Dermis blood vessel endothelial cell (primary cell): ENCODE measurements at places on chromosomes 2 and 18.
A peak's percentile ranks its signal among the peaks of the same experiment; 100 is the strongest.

DNA sequence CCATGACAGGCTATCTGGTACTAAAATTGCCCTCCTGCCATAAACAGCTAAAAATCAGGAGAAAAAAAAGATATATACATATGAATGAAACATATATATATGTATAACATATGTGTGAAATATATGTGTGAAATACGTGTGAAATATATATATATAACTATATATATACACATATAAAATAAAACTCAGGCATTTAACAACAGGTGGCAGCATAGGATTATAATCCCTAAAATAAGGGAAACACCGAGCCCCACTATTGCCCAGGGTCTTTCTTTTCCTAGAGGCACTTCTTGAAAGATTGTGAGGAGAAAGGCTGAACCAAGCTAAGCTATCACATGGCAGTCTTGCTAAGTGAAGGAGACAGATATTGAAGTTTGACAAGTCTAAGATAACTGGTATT, 65.9 kb upstream of the CYTIP start:
- no peak for DNase-seq

DNA sequence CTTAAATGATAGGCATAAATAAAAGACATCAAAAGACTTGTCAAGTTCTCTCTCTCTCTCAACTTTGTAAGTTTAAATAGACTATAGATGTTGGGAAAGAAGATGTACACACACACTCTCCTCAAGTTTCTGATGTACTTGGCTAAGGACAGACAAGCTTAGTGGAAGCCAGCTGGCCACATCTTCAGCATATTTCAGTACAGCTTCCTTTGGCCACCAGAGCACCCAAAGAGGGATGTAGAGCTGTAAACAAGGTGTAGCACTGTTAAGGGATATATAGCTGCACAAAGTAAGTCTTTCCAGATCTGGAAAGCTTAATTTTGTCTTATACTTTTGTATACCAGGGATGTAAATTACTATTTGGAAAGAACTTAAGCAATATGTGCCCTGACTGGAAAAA, 64.3 kb upstream of the MSTN start:
- DNase-seq: no peak

DNA sequence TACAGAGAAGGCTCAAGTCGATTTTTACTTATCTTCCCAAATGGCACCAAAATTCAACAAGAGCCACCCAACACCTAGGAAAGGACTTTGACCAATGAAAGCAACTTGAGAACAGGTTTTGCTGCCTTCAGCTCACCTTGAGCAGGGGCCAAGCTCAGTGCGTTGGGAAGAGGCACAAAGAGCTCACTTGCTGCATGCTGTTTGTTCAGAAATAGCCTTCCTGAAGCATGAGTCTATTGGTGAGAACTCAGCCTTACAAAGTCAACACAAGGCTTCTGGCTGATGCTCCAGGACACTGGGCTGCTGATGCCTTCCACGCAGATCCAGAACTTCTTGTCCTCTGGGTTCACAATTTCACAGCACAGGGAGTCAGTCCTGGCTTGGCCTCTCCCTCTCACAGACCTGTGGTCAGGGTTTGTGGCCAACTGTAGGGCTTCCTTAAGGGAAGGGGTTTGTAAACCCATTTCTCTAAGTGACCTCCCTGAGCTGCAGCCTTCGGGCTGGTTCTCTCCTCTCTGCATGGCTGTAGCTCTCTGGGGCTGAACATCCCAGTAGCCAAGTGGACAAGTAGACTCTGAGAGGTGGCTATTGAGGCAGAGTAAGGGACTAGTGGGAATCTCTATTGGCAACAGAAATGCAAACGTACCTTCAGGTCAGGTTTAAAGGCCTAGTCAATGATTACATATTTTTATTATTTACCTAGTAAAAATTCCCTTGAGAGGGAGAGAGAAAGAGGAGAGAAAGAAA, 124.7 kb upstream of the GATA6 start:
- no peak for DNase-seq

DNA sequence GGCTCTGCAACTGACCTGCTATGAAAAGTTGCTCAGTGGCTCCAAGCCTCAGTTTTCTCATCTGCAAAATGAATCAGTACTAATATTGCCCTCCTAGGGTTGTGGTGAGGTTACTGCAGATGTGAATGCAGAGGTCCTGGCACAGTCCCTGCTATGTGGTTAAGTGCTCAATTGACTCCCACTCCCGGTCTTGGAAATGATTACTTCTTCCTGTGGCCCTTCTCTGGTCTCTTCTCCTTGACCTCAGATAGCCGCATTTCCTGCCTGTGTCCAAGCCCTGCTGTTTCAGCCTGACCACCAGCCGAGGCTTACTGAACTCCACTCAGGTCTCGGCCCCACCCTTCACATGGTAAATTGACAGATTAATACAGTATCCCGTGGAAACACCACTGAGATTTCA, 26.3 kb downstream of the CNGA3 start:
- DNase-seq: no peak

GRCh38 chr18:59047321-59048047, 92.2 kb upstream of the SEC11C start:
- no peak for DNase-seq

- no peak for DNase-seq
Observed at GRCh38 chr2:100761365-100761764, 58.6 kb upstream of the NPAS2 start.

GRCh38 chr18:54926593-54927325, 32.5 kb downstream of the CCDC68 start:
- no peak for DNase-seq

- no peak for DNase-seq
Observed at GRCh38 chr2:179193759-179194394, 70.8 kb downstream of the SESTD1 start.

DNA sequence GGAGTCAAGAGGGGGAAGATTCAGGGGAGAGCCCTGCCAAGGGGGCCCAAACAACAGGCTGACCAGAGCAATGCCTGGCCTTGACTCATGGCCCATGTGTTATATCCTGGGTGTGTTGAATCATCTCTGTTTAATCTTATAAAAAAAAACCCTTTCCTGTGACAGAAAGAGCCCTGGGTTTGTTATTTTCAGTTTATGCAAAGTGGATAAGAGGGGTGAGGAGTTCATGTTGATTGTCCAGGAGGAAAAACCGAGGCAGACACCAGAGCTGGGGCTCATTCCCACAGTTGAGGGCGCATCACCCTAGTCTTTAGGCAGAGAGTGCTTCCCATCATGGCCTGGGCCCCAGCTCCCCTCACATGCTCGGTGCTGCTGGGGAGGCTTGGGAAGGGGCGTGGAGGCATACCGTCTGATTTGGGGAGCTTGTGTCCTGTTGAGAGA, 30.9 kb upstream of the IL37 start:
- no peak for DNase-seq

- no peak for DNase-seq
Observed at GRCh38 chr2:59882822-59883221, 670.6 kb downstream of the BCL11A start.

DNA sequence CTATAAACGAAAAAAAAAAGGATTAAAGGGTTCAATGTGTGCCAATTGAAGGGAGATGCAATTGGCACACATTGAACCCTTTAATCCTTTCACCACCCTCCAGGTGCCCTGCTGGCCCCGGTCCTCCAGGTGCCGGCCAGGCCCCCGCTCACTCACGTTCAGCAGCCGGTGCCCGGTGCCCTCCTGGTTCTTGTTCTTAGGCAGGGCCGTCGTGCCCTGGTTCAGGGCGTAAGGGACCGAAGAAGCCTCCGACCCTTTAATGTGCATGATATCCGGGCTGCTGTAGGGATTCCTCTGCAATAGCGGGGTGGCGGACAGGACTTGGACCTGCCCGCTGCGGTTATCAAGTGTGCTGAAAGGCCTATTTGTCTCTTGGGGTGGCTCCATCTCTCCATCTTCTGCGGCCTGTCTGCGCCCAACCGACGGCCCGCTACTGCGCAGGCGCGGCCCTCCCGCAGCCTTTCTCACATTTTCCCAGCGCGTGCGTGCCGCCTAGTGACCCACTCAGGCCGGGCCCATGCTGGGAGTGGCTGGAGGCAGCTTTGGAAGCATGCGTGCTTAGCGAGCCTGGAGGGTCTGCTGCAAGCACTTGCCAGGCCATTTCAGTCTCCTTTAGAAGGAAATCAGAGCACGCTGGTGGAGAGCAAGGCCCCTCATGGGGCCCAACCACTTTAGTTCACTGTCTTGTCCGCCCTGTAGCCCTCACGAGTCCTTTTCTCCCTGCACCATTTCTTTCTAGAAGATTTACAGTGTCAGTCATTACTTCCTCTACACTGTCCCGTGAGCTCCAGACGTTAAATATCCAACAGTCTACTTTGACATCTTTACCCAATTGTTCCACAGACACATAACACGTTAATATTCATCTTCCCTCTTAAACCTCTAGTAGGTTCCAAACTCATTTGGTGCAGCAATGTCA, 24.3 kb downstream of the TMEM237 start:
- peak; percentile 80 for DNase-seq

DNA sequence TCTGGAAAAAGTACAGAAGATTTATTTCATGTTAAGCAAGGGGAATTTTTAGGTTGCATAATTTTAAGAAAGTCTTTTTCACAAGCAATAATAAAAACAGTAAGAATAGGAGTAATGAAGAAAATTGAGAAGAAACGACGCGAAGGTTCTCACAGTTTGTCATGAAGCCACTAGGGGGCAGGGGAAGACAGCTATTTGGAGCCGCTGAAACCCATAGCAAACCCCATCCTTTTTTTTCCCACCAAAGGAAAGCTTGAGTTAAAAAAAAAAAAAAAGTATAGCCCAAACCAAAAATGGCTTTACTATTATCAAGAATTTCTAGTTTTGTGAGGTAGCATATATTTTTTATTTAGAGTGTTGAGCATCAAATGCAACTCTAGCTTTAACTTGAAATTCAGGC, 300.9 kb downstream of the PHLPP1 start:
- DNase-seq: peak; percentile 72

DNA sequence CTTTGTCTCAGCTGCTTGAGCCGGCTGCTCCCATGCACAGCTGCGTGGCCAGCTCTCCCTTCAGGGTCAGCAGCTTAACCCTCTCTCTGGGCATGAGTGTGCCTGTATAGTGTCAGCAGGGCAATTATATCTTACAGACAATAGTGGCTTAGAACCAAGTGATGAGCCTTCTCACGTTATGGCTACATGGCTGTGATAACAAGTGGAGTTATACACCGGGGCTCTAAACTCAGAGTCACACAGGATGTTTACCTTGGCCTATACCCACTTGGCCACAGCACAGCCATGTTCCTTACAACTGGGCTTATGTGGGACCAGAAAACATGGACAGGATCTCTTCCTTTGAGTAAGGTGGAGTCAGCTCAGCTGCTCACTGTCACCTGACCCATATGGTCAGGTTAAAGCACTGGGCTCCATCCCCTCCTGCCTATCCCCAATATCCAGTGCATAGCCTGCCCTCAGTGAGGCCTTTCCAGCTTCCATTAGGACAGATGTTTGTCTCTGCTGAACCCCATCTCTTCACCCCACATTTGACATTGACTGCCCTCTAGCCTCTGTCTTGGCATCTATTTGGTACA, 294.2 kb upstream of the NCKAP5 start:
- DNase-seq: no peak

DNA sequence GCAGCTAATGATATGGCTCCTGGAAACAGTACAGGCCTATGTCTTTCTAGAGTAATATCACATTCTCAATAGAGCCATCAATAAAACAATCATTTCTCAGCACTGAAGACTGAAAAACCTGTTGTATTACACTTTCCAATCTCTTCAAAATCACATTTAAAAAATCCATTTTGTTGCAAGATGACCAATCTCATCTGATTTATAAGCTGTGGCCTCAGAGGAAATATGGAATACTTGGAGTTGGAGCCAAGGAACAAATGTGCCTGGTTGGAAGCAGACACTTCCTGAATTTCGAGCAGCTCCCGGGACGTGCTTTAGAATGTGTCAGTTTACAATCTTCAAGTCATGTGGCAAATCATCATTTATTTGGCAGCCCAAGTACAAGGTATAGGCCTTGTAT, 114.5 kb downstream of the ADCYAP1 start:
- DNase-seq: no peak

DNA sequence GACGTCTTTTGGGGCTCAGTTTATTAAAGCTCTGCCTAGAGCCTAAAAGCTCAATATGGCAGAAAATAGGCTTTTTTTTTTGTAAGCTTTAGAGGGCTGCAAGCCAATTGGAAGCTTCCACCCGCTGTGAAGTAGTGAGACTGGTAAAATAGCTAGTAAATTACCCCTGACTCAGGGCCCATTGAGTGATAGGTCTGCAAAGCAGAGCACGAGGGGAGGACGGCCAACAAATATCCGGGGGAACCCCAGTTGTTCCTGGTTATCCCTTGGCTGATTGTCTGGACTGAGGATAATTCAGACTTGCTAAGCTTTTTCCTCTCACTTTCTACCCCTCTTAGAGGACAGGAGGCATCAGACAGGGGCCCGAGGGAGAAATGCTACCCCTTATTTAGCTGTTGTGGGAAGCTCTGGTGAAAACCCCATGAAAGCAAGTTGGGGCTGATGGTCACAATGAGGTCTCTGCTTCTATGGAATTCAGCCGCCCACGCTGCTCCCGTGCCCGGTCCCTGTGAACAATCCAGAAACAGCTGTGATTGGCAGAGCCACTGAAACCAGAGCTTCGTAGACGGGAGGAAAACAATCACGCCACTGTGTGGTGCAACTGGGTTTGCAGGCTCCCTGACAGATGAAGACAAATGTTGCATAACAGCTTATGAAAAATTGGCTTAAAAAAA, 141.9 kb upstream of the LGALSL start:
- peak; percentile 95 for DNase-seq
